Inflammatory macrophage treated with lipopolysaccharide for 4 hours (primary cell): ENCODE measurements at places on chromosomes 5 and 9.
A peak's percentile ranks its signal among the peaks of the same experiment; 100 is the strongest.

DNA sequence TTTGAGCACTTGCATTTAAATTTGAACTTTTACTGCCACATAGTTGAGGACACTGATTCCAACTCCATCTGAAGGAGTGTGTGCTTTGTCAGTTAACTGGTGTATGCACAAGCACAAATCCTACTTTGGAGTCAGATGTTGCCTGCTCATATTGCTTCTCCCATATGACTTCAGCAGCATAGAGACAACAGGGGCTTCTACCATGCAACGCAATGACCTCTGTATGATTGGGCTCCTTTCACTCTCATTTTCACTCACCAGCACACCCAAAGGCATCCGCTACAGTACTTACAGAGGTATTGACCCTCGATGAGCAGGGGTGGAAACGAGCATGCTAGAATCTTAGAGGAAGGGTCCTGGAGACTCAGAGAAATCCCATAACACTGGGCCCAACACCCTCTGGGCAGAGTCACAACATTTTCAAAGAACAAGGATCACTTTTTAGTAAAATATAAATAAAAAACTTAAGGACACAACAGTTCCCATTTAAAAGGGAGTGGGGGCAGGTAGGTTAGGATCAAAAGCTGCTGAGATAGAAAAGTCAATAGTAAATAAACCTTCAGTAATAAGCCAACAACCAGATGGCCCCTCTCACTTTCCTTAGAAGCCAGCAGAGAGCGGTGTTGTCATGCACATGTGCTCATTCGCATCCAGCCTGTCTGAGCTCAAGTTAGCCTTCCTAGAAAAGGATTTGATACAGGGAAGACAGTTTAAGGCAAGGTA is 203.8 kb downstream of the SNCAIP start:
- peak; percentile 26 for DNase-seq

DNA sequence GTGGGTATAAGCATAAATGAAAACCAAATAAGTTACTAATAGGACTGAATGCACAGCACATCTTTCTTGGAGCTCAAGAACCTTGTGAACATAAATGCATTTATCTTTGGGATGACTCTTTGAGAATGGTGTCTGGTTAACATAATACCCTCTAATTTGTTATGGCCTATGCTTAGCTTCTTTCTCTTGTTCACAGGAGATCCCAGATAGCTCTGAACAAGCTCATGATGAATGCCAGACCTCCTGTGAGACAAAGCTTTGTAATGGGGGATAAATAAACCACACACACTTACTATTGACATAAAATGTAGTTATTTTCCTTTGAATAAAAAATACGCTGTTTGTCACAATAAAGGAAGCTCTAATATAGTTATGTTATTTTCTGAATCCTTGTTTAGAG is 111.5 kb downstream of the PSAT1 start:
- no peak for DNase-seq

GRCh38 chr5:64765804-64766504 is 2.5 kb downstream of the SREK1IP1 start:
- DNase-seq, result no peak

DNA sequence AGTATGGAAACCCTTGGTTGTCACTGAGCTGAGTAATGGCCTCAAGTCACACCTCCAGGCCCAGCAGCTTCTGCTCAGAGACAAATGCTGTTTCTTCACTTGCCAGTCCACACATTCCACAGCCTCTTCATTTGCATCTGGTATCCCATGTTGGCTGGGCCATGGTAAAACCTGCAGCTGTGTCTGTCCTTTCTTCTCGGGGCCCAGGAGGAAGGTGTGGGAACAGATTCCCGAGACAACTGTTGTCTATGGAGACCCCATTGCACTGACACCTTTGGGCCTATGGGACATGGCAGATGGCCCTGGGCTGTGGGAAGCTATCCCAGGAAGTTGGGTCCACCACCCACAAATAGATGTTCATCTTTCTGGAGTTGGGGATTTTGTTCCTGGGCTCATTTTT is 85.1 kb downstream of the MACROH2A1 start:
- DNase-seq, result no peak
